ENCODE measurements at places on chromosomes 6 and 20. TPM values are rescaled to one million over a fixed set of nuclear protein-coding genes. Genes with fewer than 3 reads are reported as not detected.

MMP24OS gene
- 35.9 TPM for total RNA-seq

MYB gene
- 0.42 TPM for total RNA-seq

RPN2 gene
- total RNA-seq = 125 TPM

ABHD16B gene
- total RNA-seq = not detected

TPBG gene
- 111 TPM for total RNA-seq

SNX3 gene
- total RNA-seq = 176 TPM

RAB44 gene
- 0.19 TPM for total RNA-seq

RIMS4 gene
- total RNA-seq = 1.2 TPM

SYNGAP1 gene
- 11.5 TPM for total RNA-seq

STMND1 gene
- not detected for total RNA-seq

PTPRK gene
- 44.8 TPM for total RNA-seq

PHACTR1 gene
- 0.83 TPM for total RNA-seq

CCN6 gene
- total RNA-seq = not detected

NKX2-2 gene
- total RNA-seq = not detected

CAGE1 gene
- not detected for total RNA-seq

MOCS1 gene
- 21.4 TPM for total RNA-seq

NRM gene
- 6.2 TPM for total RNA-seq

BPIFA1 gene
- not detected for total RNA-seq

Measured in esophagus muscularis mucosa (tissue), 4 donors.